ENCODE measurements at places on chromosomes 16 and 17.

GRCh38 chr16:29231244-29231643 is 175.3 kb downstream of the NPIPB11 start:
- DNase-seq, result no peak

DNA sequence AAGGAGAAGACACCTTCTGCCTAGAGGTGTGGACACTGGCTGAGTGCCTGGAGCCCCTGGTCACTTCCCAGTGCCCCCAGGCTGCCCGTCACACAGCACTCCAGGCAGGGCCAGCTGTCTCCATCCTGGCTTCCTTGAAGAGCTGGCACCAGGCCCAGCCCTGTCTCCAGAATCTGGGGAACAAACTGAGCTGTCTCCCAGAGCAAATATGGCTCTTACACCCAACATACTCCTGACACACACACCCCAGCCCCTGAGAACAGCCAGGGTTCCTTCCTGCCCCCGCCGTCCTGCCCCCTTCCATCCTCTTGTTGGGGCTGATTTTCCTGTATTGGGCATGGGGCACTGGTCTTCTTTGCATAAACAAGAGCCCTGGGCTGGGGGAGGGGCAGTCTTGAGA is 9.1 kb downstream of the NHERF1 start:
- DNase-seq, result no peak

- no peak for DNase-seq
These were observed 8.5 kb upstream of the JPH3 start for GRCh38 chr16:87593710-87594258.

GRCh38 chr17:56604691-56605290 is 11.3 kb downstream of the NOG start:
- no peak for DNase-seq

GRCh38 chr16:8182761-8183160 is 407.6 kb downstream of the TMEM114 start:
- DNase-seq, result no peak

- DNase-seq, result no peak
These were observed 1.8 kb upstream of the FLOT2 start for GRCh38 chr17:28899212-28899815.

GRCh38 chr17:57721967-57722703 is 23.0 kb downstream of the CCDC182 start:
- DNase-seq, result no peak

DNA sequence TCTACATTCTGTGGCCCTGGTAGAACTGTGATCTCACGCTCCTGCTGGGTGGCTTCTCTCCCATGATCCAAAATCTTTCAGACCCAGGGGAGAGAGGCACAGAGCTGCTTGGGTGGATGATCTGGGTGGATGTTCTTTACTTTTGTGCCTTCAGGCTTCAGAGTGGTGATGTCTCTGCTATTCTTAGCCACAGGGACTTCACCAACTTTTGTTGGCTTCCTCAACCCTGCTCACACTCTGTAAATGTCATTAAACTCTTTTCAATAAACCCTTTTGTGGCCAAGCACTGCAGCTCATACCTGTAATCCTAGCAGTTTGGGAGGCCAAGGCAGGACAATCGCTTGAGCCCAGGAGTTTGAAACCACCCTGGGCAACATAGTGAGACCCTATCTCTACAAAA is 7.6 kb downstream of the CLEC10A start:
- DNase-seq, result no peak

- peak; percentile 43 for DNase-seq
These were observed 10.6 kb upstream of the MEFV start for GRCh38 chr16:3266873-3267537.

- DNase-seq, result no peak
These were observed 14.0 kb upstream of the FAM83G start for GRCh38 chr17:19018600-19018950.

DNA sequence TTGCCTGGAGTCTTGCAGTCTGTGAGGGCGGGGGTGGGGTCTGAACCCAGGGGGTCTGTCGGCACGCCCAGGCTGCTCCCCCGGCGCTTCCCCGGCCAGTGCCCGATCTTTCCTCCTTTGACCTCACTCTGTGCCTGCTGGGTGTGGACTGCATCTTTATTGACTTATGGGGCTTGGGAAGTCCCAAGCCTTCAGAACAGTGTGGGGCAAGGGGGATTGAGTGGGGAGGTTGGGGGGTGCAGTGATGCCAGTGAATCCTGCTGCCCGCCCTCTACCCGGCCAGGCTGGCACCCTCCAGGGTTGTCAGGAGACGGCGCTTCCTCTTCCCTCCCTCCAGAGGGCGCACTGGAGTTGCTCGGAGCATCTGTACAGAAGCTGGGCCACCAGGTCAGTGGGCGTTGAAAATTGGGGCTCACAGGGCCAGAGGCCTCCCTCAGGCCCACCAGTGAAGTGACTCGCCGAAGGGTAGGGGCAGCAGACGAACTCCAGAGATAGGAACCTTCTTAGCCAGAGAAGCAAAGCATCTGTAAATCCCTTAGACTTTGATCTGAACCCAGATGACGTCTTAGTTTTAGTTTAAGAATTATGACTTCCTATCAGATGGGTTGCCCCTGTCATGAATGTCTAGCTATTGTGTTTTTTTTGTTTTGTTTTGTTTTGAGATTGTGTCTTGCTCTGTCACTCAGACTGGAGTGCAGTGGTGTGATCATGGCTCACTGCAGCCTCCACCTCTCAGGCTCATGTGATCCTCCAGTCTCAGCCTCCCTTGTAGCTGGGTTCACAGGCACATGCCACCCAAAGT is 184.8 kb upstream of the CIBAR2 start:
- peak; percentile 71 for DNase-seq

- DNase-seq, result no peak
These were observed 90.1 kb downstream of the TMEM132E start for GRCh38 chr17:34669511-34669910.

DNA sequence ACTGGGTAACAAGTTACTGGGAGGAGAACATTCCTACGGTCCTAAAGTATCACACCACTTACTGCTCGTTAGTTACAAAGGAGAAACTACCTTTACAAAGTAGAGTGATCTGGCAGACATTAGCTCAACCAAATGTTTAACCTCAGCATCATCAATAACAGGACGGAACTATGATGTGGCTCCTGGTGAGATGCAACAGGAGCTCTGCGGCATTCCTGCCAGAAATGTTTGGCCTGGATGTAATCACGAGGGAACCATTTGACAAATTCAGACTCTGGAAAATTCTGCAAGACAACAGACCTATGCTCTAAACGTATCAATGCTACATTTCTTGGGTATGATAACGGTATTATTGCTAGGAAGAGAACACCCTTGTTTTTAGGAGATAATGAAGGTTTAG is 80.4 kb downstream of the MRM3 start:
- DNase-seq, result no peak

DNA sequence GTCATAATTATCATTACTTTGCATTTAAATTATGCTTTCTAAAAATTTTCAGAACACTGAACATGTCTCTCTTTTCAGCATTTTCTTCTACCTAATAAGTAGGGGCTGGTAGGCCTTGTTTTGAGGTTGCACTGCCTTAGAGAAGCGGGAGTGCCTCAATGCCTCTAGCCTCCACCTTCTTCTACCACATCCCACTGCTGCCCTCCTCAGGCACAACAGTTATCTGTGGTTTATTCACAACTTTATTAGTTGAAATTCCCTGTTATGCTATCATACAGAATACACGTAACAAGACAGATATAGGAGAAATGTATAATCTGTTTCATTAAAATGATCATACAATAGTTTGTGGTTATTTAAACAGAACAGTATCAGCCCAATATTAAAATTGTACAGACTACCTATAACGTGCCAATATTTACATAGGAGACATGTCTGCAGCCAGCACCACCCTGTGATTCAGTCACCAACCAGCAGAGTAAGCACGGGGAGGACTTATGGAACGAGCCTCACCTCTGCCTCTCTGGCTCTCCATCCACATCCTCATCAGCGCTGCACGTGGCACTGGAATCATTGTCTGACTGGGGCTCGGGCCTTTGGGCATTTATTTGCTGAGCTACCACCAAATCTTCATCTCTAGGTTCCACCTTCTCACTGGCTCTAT is 101.2 kb downstream of the TTC19 start:
- DNase-seq, result no peak

- DNase-seq, result peak; percentile 24
These were observed 20.1 kb downstream of the UBE2O start for GRCh38 chr17:76432712-76433336.

- no peak for DNase-seq
These were observed 120.0 kb upstream of the HS3ST3A1 start for GRCh38 chr17:13721705-13722104.

DNA sequence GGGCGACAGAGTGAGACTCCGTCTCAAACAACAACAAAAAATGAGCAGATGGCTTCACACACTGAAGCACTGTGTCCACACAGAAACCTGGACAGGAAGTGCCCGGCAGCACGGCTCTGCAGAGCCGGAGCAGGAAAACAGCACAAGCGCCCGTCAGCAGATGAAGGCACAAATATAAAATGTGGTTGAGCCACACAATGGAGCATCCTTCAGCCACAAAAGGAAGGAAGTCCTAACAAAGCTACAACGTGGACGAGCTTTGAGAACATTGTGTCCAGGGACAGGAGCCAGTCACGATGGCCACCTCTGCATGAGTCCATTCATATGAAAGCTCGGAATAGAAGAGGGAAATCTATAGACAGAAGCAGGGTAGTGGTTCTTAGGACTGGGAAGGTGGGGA is 15.7 kb downstream of the RHBDF2 start:
- DNase-seq, result peak; percentile 54

DNA sequence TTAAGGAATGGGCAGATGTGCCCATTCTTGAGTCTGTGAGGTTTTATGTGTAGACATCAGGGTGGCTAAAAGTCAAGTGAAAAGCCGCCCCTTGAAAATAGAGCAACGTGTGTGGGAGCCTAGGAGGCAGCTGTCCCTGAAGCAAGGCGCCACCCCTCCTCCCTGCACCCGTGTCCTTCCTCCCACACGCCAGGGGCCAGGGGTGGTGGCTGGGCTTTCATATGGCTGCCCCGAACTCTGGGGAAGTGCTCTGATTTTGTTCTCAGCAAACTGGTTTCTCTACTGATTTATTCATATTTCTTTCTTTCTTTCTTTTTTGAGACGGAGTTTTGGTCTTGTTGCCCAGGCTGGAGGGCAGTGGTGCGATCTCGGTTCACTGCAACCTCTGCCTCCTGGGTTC is 4.7 kb downstream of the ZNF750 start:
- DNase-seq, result peak; percentile 31

DNA sequence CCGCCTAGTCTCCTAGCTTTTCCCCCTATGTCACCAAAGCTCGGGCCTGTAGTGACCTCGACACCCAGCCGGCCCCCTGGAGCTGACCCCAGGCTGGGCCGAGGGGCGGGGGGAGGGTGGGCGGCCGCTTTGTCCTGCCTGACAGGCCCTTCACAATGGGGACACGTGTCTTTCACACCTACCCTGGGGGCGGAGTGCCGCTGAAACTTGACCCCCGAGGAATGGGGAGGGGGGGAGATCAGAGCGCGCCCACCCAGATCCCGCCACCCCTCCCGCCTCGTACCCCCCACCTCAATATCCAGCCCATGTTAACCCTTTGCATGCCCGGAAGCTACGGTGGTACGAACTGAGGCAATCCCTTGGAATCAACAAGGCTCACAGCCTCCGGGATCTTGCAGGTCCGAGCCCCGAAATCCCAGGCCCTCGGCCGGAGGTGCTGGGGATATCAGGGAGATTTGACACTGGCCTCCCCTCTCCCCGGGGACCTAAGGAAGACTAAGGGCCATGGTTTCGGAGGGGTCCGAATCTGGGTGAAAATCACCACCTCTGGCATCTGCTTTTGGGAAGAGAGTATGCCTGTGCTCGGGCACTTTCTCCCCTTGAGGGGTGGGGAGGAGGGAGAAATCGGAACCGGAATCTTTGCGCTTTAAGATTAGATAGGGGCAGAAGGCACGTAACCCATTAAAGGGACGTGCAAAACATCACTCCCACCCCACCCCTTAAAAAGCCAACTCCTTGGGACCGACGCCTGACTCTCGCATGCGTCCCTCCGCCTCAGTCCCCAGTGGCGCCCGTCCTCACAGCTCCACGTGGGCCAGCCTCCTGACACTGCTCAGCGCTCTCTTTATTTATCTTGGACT is 2.6 kb downstream of the NOG start:
- no peak for DNase-seq

GRCh38 chr17:59165933-59166342 is 10.4 kb downstream of the PRR11 start:
- DNase-seq, result peak; percentile 25

DNA sequence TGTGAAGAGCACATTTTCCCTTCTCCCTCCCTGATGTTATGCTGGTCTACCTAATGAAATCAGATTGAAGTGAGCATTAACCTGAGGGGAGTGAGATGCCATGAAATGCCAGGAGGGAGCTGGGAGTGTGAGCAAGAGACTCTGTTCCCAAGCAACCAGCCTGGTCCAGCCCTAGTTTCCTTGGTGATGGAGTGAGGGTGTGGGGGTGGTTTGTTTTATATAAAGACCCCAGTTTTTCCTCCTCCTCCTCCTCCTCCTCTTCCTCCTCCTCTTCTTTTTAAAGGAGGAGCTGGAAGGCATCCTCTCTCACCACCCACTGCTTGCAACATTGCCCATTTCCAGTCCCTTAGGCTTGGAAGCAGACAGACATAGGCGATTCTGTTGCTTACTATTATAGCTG is 97.1 kb downstream of the DNAH3 start:
- no peak for DNase-seq

GRCh38 chr17:35286120-35286781 is 43.4 kb downstream of the SLFN5 start:
- DNase-seq, result no peak

- DNase-seq, result peak; percentile 79
These were observed 118.2 kb upstream of the SMURF2 start for GRCh38 chr17:64780096-64781013.

DNA sequence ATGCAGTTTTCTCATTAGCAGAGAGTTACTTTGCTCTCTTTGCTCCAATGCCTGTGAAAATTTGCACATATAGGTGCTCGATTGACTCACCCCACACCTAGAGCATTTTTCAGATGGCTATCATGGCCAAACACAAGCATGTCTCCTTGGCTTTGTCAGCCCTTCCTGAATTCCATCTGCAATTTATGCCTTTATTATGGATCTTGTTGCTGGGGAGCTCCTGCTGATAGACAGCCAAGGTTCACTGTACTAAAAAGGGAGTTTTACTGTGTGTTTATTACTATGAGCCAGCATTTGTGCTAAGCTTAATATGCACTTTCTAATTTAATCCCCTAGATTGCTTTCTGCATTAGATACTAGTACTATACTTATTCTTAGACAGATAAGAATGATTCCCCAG is 93.3 kb downstream of the TOX3 start:
- no peak for DNase-seq

DNA sequence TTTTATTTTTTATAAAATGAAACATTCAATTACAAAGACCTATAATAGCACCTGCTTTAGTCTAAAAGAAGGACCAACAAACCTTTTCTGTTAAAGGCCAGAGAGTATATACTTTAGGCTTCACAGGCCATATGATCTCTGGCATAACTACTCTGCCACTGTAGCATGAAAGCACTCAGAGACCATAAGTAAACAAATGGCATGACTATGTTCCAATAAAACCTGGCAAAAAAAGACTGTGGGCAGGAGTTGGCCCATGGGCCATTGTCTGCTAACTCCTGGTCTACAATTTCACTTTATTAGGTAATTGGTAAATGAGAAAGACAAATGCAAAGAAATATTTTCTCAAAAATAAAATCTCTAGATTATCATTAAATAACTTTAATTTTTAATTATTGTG is 14.9 kb downstream of the CEP112 start:
- no peak for DNase-seq

GRCh38 chr16:66620429-66620795 is 15.9 kb downstream of the CMTM3 start:
- DNase-seq, result no peak

Measured in suppressor macrophage treated with lipopolysaccharide for 4 hours (primary cell).